Stimulated activated CD8-positive, alpha-beta memory T cell treated with anti-CD3 and anti-CD28 coated beads, Interleukin-12 subunit alpha, Interleukin-12 subunit beta, amount 100 ng/mL, for 1 hour (primary cell): ENCODE measurements at places on chromosomes 16 and 17.

- DNase-seq: no peak
Observed at GRCh38 chr17:81479175-81480071, 33.2 kb downstream of the ACTG1 start.

GRCh38 chr17:58564243-58564642, 49.8 kb upstream of the MTMR4 start:
- no peak for DNase-seq

DNA sequence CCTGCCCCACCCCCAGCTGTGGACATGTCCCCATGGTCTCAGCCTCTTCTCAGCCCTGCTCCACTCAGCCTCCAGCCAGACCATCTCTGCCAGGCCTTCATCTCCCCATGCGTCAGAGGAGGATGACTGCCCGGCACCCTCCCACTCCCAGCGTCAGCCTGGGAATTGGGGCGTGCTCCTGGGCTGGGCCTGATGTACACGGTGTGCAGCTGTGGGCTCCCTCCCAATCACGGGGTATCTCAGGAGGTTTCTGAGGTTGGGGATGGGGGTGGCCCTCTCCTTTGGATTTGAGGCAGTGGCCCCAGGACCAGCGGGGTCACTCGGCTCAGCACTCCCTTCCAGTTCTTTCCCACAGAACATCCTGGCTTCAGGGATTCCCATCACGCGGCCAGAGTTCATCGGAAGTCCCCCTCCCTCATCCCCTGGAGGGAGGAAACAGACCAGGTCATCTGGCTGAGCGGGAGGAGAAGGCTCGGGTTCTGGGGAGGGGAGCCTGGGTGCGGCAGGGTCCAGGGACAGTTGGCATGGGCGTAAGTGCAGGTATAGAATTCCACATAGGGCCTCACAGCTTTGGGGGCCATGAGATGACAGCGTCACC, 36.9 kb downstream of the SOCS3 start:
- DNase-seq: no peak

- DNase-seq: no peak
Observed at GRCh38 chr17:35596530-35597233, 9.6 kb downstream of the AP2B1 start.

DNA sequence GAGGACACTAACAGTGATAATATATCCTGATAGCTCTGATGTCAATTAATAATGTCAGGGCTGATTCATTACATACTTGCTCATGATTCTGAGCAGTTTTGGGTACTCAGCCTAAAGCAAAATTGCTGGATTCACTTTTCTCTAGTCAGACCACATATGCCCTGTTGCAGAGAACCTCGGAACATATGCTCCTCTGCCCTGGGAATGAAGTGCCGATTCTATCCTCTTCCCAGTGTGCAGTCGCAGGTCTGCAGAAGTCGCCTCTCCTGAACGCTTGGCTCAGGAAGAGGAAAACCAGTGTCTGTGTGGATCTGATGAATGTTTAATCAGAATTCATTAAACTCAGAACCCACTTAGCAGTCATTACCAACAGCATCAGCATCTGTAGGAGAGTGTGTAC, 34.5 kb downstream of the ABCC12 start:
- DNase-seq: no peak

- no peak for DNase-seq
Observed at GRCh38 chr17:49748791-49749190, 15.1 kb downstream of the FAM117A start.

GRCh38 chr16:31224092-31224955, 7.4 kb upstream of the PYDC1 start:
- DNase-seq: no peak
